Mucosa of descending colon (tissue), 3 donors: ENCODE measurements at places on chromosomes 5 and 9.
A peak's percentile ranks its signal among the peaks of the same experiment; 100 is the strongest.

GRCh38 chr5:31107091-31107518 lies 86.4 kb upstream of the CDH6 start:
- no peak for DNase-seq

DNA sequence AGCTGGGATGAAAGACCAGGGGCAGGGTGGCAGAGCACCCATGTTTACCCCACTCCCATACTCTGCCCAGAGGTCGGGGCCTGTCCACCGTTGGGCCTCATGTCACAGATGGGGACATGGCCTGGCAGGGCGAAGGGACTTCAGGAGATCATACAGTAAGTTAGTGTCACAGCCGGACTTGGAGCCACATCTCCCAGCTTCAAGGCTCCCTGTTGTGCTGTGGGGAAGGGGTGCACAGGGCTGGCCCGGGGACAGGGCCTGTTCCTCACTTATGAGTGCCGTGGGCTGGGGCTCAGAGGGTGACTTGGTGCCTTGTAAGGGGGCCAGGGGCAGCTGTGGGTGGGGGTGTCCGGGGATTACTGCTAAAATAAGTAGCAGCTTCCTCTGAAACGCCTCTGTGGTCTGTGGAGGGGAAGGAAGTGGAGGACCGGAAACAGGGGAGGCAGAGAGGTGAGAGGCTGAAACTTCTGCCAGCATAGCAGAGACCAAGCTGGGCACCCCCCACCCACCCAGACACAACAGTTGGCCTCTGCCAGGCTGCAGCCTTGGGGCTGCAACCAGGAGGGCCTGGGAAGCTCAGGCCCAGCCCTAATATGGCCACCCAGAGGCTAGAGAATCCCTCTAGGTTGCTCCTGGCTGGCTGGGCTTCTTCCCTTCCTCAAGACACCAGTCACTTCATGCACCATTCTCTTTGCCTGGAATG lies 41.1 kb upstream of the NEK6 start:
- DNase-seq: no peak

DNA sequence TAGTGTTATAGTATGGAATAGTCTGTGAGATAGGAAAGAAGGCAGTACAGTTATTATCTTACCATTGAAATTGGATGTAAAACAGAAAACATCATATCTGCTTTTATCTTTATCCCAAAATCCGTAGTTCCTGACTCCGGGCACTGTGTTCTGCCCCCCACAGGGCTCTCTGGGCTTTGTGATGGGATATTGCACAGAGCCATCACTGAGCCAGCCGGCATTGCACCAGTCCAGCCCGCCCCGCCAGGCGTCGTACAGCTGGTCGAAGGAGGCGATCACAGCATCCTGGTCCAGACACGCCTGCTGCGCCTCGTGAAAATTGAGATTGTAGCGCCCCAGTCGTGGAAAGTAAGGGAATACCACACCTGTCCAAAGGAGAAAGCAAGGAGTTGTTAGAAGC lies 76.4 kb downstream of the HAPLN1 start:
- no peak for DNase-seq

- DNase-seq: no peak
Measured at GRCh38 chr9:71806901-71807307, 38.6 kb upstream of the CEMIP2 start.

DNA sequence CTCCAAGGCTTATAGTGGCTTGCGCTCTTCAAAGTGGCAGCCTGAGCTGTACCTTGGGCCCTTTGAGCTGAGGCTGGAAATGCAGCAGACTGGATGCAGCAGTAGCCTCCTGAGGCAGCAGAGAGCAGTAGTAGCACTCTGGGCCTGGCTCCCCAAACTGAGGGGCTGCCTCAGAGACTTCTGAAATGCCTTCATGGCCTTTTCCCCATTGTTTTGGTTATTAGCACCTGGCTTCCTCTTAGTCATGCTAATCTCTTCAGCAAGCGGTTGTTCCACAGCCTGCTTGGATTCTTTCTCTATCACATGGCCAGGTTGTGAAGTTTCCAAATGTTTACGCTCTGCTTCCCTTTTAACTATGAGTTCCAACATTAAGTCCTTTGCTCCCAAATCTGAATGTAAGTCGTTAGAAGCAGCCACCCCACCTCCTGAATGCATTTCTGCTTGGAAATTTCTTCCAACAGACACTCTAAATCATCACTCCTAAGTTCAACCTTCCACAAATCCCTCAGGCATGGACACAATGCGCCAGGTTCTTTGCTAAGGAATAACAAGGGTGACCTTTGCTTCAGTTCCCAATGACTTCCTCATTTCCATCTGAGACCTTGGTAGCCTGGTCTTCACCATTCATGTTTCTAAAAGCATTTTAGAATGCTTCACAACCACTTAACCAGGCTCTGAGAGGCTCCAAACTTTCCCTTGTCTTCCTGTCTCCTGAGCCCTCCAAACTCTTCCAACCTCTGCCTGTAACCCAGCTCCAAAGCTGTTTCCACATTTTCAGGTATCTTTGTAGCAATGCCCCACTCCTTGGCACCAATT lies 145.8 kb downstream of the ZDHHC21 start:
- DNase-seq: no peak

GRCh38 chr5:27472871-27473270 lies 434.5 kb upstream of the CDH9 start:
- DNase-seq: no peak

DNA sequence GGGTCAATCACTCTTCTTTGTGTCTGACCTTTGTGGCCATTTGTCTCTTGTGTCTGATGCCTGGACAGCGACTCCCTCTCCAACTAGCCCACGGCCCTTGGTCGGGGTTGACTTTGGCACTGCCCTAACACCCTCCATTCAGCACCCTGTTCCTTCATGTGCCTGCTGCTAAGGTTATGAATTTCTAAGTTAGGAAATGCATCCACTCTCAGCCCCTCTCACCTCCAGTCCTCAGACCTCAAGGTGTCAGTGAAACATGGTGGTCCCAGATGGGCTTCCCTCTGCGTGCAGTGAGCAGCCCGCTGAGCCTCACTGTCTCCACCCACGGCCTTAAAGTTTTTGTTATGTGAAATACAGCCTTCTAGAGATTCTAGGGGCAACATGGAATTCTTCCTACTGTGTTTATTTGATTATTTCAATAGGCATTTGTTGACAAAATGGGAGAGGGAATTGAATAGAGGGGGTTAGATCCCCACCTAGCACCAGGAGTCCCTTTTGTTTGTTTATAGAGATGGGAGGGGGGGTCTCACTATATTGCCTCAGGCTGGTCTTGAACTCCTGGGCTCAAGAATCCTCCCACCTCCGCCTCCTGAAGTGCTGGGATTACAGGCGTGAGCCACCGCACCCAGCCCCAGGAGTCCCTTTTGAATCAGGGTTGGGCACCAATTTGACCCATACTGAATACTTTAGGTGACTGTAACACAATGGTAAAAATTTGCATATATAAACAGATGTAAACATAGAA lies 1.6 kb upstream of the GLIPR2 start:
- DNase-seq: no peak

DNA sequence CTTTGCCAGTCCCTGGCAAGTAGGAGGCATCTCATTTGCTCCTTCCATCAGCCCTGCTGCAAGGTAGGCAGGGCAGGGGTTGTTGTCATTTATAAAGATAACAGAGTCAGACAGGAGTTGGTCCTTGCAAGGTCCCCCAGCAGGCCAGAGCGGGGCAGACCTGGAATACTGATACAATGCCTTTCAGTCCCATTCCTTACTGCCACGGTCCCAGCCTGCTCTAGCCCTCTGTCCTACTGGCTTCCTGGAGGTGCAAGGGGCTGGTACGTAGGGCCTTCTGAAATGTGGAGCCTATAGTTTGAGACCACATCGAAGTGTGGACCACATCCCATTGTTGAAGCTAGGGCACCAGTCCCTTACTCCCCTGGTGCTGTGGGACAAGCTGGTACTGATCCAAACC lies 42.8 kb upstream of the PITX1 start:
- no peak for DNase-seq

DNA sequence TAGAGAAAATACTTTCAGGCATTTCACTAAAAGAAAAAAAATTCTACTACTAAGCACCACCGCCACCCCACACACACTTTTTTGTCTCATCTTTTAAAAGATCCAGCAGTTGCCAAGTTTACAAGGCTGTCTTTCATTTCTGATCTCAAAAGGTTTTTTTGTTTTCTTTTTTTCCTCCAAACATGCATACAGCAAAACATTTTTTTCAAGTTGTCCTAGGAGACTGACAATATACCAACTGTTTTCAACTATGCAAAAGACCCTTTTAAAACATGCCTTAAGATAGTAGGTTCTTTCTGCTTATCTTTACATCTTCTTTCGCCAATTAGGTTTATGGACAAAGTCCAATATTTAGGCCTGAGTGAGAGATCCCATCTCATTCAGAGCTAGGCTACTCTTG lies 65.2 kb downstream of the HMHB1 start:
- DNase-seq: no peak

DNA sequence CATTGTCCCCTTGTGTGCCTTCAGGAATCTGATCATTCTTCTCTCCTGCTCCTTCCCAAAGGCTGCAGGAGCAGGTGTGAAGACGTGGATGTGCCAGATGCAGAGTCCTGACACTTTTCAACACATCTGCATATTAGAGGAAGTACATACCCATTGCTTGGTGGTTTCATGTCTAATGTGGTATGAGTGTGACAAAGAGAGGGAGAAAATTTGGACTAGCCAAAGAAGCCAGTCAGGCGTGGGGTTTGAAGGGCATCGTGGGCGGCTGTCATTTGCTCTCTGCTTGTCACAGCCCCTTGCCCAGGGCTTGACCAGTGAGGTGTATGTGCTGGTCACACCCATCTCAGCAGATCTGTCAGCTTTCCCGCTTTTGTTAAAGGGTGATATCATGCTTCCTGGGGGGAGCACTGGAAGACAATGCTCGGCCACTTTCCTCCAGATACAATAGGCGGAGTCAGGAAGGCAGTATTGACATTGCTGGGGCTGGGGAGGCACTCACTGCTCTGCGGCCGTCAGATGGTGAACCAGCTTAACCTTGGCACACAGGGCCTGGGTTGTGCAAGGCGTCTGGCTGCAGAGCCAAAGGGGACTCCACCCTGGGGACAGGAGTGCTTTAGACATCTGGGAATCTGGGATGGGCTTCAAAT lies 8.6 kb downstream of the TEK start:
- DNase-seq: peak; percentile 70

DNA sequence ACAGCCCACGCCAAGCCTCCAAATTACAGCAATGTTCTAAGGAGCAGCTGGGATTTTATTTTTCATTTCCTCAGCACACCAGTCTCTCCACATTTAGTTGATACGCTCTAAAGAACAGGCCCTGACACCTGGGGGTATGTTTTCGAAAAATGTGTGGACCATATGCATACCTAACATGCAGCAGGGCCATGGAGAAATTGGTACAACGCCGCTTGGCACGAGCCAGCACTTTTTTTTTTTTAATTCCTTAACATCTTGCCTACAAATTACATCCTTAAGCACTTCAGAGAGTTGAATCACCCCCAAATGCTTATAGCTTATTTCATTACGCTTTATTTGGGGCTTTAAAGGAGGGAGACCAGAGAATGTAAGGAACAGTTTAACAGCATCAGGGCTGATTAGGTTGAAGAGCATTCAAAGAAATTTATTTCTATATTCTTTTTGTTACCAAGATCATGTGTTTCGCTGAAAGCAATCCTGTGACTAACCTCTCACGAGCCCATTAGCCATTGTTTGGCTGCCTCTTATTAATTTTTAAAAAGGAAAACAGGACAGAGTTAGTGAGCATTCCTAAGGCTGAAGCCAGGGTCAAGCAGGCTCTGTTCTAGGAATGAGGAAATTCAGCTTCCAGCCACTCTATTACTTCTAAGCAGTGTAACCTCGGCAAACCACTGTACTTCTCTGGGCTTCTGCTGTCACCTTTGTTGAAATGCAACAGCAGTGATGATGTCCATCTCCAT lies 173.8 kb downstream of the ACTL7B start:
- DNase-seq: no peak

GRCh38 chr9:127116957-127117356 lies 5.5 kb downstream of the ANGPTL2 start:
- no peak for DNase-seq

- no peak for DNase-seq
Measured at GRCh38 chr9:76866689-76867088, 39.2 kb downstream of the PRUNE2 start.

DNA sequence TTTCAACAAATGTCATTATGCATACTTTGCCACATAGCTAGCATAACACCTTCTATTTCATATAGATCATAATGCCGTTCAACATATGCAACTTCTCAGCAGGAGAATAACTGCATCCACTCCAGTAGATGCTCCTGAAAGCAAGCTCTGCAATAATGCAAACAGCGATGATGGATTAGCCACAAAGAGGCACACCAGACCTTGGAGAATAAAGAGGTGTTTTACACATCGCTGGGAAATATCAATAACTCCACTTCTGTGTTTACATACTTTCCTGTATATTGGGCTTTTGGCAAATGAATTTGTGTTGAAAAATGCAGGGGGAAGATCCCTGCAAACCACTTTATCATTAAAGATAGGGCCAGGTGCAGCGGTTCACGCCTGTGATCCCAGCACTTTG lies 271.5 kb upstream of the PANK3 start:
- DNase-seq: no peak

DNA sequence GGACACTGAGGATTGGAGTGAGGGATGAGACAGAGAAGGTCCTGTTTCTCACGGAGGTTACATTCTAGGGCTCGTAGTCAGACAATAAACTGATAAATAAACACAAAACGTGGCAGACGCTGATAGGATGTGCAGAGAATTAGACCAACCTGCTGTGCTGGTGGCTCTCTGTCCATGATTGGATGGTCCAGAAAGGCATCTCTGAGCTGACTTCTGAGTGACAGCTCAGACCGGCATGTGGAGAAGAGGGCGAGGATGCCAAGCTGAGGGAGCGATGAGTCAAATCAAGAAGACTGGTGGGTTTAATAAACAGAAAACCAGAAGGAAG lies 132.3 kb upstream of the TAF11L2 start:
- DNase-seq: no peak

DNA sequence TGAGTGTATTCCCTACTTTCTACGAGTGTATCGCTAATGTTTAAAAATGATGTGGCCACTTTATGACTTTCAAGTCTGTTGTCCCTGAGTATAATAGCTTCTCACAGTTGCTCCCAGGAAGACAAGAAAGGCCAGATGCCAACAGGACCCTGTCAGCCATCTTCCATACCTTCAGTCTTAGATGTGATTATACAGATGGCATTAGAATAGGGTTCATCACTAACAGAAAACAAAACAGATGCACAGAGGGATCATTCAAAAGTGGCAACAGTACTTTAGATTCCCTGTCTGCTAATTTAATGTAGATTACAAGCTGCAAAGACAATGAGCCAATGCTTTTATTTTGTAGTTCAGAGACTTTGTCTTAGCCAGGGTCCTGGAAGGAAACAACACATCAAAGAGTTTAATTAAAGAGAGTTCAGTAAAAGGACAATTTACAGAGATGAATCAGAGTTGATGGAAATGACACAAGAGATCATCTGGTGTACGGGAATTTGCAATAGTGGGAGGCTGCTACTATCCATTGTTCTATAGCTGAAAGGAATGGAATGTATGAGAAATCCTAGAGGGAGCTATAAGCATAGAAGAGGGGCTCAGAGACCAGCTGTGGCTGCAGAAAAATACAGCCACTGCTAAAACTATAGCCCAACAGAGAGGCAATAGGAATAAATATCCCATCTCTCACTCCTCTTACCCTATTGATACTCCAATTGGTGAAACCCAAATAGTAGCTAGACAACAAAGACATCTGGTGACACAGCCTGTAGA lies 393.7 kb upstream of the SMC2 start:
- DNase-seq: no peak

GRCh38 chr9:17045381-17045940 lies 89.4 kb upstream of the CNTLN start:
- DNase-seq: no peak
